ENCODE measurements at places on chromosomes 2 and 18.

GRCh38 chr2:209773377-209773776 is 1.7 kb downstream of the UNC80 start:
- DNase-seq, result peak; percentile 16

DNA sequence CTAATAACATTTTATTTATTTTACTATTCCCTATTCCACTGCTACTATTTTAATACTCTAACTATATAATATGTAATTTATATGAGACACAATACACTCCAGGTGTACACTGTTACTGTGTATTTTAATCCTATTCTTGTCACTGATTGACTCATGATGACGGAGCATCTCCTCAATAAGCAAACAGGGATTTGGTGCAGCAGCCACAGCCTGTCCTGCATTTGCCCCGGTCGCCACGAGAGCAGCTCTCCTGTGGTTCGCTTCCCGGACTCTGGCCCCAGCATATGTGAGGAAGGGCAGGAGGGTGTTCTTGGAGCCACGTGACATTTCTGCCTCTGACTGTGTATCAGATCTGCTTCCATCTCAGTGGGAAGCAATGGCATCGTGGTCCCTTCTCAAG is 74.1 kb upstream of the PXDN start:
- DNase-seq, result no peak

DNA sequence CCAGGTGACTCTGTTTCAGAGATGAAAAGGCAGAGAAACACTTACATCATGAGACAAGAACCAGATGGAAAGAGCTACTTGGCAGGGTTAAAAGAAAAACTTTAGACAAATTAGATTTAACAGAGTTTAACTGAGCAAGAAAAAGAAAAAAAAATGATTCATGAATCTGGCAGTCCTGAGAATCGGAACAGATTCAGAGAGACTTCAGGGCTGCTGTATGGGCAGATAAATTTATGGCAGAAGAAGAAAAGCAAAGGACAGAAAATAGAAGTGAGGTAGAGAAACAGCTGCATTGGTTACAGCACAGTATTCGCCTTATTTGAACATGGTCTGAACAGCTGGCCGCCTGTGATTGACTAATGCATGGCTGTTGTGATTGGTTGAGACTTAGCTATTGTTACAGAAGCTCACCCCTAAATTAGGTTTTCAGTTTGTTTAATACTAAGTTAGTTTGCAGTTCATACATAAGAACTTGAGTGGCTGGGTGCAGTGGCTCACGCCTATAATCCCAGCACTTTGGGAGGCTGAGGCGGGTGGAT is 43.0 kb upstream of the RHOB start:
- no peak for DNase-seq

GRCh38 chr2:139438478-139438877 is 658.3 kb upstream of the NXPH2 start:
- no peak for DNase-seq

- no peak for DNase-seq
These were observed 214.4 kb downstream of the TMX3 start for GRCh38 chr18:68500556-68500955.

DNA sequence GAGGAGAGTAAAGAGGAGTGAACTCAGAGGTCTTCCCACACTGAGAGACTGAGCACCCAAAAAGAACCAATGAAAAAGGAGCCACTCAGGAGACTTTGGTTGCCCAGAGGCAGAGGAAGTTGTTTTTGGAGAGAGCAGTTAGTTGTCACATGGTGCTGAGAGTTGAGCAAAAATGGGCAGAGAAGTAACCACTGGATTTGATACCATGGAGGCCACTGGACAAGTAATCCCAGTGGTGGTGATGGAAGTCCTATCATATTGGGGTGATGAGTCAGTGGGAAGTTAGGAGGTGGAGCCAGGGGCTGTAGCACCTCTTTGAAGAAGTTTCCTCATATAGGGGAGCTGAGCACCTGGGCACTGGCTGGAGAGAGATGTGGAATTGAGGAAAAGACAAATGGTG is 235.8 kb downstream of the TPGS2 start:
- no peak for DNase-seq

DNA sequence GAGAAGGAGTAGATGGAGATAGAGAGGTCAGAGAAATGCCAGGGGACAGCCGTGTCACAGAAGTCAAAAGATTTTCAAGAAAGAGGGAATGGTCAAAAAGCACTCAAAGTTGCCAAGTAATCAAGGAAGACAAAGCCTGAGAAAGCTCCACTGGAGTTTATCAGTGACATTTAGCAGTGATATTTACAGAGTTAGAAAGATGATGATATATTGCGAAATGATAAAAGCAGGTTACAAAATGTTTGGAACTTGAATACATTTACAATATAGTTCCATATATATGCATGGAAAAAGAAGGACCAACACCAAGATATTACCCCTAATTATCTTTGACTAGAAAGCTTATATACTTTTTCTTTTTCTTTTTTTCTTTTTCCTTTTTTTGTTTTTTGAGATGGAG is 20.4 kb downstream of the ZNF2 start:
- no peak for DNase-seq

Data from NCI-H1105 (cell line).